ENCODE measurements at places on chromosomes 13 and 19.
A peak's percentile ranks its signal among the peaks of the same experiment; 100 is the strongest.

GRCh38 chr19:13986348-13986904 is 19.7 kb downstream of the RFX1 start:
- peak; percentile 99 for DNase-seq

GRCh38 chr19:43956827-43957226 is 5.8 kb downstream of the ZNF221 start:
- no peak for DNase-seq

- DNase-seq = no peak
Measured at GRCh38 chr13:97279913-97280312, 57.8 kb downstream of the MBNL2 start.

- DNase-seq = no peak
Measured at GRCh38 chr13:92658293-92658692, 568.3 kb upstream of the GPC6 start.

- DNase-seq = no peak
Measured at GRCh38 chr19:29255006-29255405, 42.1 kb upstream of the UQCRFS1 start.

DNA sequence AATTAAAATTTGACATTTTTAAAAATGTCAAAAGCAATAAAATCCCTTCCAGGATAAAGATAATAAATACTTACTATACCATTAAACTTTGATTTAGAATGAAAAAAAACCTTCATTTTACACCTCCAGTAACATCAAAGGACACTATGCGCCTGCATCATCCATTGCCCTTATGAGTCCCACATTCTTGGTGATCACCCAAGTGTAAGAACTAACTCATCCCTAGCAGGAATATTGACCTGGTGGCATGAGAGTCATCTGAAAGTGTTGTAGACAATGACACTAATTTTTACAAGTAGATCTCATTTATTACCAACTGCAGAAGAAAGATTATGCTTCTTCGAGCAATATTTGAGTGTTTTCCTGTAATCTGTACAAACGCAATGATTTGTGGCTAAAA is 1128.9 kb downstream of the EFNB2 start:
- no peak for DNase-seq

GRCh38 chr13:105063676-105064075 is 1471.8 kb downstream of the EFNB2 start:
- no peak for DNase-seq
